ENCODE measurements at places on chromosomes 5 and 9.

DNA sequence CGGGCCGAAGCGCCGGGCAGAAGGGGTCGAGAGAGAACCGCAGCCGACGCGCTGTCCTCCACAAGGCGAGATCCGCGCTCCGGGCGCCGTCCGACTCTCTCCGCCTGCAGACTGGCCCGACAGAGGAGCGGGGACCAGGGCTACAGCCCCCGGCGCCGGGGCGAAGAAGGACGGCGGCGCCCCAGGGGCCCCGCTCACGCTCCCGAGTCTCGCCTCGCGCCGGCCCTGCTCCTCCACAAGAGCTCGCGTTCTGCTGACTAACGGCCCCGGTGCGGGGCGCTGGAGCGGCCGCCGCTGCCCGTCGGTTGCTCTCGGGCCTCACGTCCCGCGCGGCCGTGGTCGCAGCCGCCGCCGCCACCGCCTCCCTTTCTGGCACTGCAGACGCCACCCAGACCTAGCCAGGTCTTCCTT, 338 bp downstream of the ABHD17B start:
- peak; percentile 33 for DNase-seq

DNA sequence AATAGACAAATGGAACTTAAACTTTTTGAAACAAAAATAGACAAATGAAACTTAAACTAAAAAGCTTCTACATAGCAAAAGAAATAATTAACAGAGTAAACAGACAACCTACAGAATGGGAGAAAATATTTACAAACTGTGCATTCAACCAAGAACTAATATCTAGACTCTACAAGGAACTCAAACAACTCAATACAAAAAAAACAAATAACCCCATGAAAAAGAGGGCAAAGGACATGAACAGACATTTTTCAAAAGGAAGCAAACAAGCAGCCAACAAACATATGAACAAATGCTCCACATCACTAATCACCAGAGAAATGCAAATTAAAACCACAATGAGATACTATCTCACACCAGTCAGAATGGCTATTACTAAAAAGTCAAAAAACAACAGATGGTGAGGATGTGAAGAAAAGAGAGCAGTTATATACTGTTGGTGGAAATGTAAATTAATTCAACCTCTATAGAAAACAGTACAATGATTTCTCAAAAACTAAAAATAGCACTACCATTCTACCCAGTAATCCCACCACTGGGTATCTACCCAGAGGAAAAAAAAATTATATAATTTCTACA, 170.8 kb upstream of the RGMB start:
- no peak for DNase-seq

- no peak for DNase-seq
These were observed 50.3 kb downstream of the MTAP start for GRCh38 chr9:21852754-21853153.

DNA sequence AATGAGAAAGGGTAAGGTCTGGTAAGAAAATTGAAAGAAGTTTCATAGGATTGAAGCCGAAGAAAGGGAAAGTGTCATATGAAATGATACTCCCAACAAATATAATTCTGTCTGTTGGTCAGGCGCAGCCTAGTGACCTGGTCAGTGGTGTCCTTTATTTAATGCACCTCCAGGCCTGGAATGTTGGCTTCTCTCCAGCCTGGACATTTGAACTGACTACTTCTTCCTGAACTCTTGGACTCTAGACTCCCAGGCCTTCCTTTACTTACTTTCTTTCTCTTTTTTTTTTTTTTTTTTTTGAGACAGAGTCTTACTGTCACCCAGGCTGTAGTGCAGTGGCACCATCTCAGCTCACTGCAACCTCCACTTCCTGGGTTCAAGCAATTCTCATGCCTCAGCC, 1381.5 kb upstream of the WWC1 start:
- DNase-seq: no peak

DNA sequence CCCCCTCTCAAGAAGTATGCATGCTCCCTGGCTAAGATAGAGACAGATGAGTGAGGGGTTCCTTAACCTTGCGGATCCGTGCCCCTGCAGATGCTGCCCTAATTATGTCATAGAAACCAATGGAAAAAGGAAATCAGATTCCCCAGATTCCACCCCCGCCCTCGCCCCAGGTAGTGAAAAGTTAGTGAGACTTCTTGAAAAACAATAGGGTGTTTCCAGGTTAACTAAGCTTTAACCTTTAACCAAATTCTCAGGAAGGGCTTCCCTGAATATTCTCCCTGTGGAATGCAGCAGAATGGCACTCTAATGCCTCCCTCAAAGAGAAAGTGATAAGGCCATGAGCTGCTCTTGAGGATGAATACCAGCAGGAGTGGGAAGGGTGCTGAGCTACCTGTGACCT, 116.0 kb upstream of the RANBP3L start:
- no peak for DNase-seq

DNA sequence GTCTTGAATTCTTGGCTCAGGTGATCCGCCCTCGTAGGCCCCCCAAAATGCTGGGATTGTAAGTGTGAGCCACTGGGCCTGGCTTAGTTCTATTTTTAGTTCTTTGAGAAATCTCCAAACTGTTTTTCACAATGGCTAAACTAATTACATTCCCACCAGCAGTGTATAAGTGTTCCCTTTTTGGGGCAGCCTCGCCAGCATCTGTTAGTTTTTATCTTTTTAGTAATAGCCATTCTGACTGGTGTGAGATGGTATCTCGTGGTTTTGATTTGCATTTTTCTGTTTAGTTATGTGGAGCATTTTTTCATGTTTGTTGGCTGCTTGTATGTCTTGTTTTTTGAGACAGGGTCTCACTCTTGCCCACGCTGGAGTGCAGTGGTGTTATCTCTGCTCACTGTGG, 28.2 kb downstream of the CNOT6 start:
- no peak for DNase-seq

- DNase-seq: no peak
These were observed 511 bp upstream of the WDR41 start for GRCh38 chr5:77492653-77493000.

DNA sequence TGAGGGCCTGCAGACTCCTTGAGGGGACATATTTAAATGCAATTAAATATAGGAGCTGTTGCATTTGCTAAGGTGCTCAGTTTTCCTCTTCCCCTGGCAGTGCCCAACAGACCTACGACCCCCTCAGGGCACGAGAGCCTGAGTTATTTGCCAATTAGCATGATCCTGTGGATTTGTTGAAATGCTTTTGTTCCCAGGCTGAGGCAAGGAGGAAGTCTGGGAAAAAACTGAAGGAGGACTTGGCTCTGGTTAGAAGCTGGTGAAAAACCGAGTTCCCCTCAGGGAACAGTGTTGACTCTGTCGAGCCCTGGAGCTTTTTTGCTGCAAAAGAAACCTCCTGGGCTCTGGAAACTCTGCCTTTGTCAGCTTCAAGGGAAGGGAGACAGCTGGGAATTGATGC, 103.6 kb upstream of the SHB start:
- no peak for DNase-seq

DNA sequence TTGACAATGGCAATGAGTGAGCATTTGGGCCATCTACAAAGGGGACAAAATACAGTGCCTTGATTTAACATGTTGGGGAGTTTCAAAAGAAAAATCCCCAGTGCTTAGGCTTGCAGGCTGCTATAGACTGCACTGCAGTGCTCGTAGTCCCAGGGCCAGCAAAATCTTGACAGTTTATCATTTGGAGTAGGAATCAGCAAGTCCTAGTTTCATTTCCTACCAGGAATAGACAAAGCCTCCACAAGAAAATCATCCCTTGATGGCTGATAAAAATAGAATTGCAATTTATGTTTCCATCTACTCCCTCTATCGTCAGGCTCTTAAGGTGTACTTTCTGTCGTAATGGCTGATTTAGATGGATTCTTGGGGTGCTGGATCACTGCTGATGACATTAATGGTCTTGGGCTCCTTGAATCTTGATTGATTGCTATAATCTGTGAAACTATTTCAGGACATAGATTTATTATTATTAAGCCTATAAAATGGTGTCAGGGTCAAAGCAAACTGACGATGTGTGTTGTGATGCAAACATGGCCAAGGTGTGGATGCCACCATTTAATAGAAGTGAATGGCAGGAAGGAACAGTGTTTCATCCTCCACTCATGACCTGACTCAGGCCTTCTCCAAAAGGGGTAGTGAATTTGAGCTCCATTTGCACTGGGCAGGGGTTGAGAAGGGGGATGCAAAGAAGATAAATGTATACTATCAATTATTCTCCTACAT, 171.7 kb downstream of the PIK3R1 start:
- no peak for DNase-seq

DNA sequence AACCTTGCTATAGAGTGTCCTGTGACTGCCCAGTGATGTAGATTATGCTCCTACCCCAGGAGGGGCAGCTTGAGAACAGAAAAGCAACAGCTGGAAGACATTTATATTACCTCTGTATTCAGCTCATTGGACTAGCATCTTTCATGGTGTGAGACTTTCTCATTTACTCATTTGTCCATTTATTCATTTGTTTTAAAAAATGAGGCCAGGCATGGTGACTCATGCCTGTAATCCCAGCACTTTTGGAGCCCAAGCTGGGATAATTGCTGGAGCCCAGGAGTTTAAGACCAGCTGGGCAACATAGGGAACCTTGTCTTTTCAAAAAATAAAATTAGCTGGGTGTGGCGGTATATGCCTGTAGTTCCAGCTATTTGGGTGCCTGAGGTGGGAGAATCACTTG, 130.0 kb upstream of the LHFPL2 start:
- DNase-seq: no peak

- no peak for DNase-seq
These were observed 59.4 kb upstream of the EXOC3 start for GRCh38 chr5:383621-384020.

DNA sequence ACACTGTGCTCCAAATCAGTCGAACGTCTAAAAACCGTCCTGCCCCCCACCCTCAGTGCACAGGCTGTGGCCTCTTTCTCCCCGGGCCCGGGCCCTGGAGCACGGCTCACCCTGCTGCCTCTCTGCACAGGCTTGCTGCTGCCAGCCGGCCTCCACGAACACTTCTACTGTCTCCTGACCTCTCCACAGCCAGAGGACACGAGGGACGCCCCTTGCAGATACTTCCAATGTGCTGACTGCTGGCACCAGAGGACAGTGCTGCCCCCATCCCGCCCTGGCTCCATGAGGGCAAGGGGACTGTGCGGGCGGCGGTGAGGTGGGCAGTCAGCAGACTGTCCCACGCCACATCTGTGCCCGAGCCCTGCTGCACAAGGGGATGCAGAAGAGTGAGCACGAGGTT, 174.8 kb downstream of the COL23A1 start:
- DNase-seq: no peak

All from H54 (cell line).